Activated CD4-positive, alpha-beta T cell treated with anti-CD3 and anti-CD28 coated beads, Interleukin-2, amount 50 U/mL, for 4 hours (primary cell): ENCODE measurements at places on chromosomes 7 and 10.

DNA sequence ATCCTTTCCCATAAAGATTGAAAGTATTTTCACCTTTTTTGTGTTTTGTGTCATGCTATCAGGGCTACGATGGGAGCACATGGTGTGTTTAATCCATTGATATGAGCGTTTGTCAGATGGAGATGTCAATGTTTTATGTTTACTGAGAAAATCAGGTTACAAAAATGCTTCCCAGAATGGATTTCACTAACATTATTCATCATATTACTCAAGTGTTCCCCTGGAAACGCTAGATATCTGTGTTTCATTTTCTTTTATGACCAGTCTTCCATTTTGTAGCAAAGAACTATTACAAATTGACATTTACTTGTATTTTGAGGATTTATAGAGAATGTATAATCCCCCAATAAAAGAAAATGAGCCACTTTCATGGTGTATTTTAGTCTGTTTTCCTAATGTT lies 293.5 kb upstream of the AKR1E2 start:
- DNase-seq = no peak

GRCh38 chr10:80617807-80618206 lies 80.1 kb downstream of the SH2D4B start:
- no peak for DNase-seq

- DNase-seq = no peak
Observed at GRCh38 chr10:126955396-126955795, 50.2 kb downstream of the DOCK1 start.

DNA sequence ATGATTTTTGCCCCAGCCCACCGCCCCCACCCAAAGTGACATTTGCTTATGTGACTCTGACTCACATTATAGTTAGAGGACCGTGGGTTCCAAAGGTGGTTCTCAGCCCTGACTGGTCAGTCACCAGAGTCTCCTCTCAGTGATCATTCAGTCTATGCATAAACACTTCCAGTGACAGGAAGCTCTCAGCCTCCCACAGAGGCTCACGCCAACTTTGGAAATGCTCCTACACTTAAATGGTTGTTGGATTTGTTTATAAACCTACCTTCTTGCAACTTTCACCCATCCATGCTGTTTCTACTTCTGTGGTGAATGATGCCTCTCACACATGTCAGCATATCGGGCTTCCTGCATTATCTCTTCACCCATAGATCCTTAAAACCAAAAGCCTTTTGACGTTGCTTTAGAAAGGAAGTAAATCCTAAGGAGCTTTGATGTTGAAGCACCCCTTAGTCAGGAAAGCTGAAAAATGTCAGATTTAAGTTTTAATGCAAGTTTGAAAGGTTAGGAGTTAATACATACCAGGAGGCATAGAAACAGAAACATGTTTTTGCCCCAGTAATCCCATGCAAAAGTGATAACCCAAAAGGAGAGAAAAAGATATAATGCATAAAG lies 46.5 kb upstream of the FGL2 start:
- no peak for DNase-seq

GRCh38 chr10:70139151-70139996 lies 6.7 kb upstream of the AIFM2 start:
- DNase-seq = no peak

- DNase-seq = no peak
Observed at GRCh38 chr10:118760265-118760664, 5.5 kb upstream of the CACUL1 start.

- no peak for DNase-seq
Observed at GRCh38 chr7:98178321-98178720, 32.9 kb upstream of the BHLHA15 start.

- no peak for DNase-seq
Observed at GRCh38 chr7:121872831-121873288, at the start of gene PTPRZ1. TSS of gene PTPRZ1 (plus strand) at chr7:121873161. CDS start at chr7:121873500, 339 bp downstream.

DNA sequence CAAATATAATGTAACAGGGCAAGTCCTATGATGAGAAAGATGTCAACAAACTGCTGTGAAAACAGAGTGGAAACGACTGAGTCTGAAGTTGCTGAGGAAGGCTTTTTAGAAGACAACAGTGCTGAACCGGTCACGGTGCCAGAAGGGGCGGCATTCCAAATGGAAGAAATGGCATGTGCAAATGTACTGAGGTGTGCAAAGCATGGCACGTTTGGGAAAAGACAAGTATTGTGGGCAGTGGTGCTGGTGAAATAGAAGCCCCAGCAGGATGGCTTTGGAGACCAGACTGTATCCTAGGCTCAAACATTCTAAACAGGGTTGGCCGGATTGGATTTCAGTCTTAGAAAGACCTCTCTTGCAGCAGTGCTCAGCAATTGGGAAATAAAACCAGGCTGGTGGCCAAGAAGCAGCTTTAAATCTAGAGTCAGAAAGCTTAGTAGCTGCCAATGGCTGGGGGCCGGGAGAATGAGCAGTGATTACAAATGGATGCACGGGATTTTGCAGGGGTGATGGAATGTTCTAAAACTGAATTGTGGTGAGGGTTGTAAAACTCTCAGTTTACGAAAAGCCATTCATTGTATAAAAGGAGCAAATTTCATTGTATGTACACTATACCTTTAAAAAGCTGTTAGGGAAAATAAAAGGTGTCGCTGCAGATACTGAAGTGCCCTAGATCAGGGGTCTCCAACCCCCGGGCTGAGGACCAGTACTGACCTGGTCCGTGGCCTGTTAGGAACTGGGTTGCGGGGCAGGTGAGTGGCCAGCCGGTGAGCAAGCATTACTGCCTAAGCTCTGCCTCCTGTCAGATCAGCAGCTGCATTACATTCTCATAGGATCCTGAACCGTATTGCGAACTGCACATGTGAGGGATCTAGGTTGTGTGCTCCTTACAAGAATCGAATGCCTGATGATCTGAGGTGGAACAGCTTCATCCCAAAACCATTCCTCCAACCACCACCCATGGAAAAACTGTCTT lies 141.6 kb downstream of the HIBADH start:
- no peak for DNase-seq

- no peak for DNase-seq
Observed at GRCh38 chr10:126946746-126947145, 41.5 kb downstream of the DOCK1 start.

- DNase-seq = no peak
Observed at GRCh38 chr7:81743201-81743600, 26.6 kb downstream of the HGF start.

DNA sequence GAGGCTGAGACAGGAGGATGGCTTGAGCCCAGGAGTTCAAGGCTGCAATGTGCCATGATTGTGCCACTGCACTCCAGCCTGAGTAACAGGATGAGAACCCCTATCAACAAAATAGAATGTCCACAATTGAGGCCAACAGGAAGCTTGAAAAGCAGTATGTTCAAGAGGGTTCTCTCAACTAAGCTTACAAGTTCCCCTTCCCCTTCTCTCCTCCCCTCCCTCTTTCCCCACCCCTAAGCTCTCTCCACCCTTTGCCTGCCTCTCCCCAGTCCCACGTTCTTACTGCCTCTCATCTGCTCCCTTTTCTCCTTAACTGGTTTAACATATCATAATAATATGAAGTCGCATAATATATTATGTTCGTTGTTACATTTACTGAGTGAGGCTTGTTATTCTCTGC lies 35.4 kb downstream of the KIAA1549 start:
- no peak for DNase-seq

GRCh38 chr7:48681006-48681405 lies 243.3 kb upstream of the CDC14C start:
- no peak for DNase-seq

- no peak for DNase-seq
Observed at GRCh38 chr10:62473241-62473640, 99.1 kb downstream of the ZNF365 start.

DNA sequence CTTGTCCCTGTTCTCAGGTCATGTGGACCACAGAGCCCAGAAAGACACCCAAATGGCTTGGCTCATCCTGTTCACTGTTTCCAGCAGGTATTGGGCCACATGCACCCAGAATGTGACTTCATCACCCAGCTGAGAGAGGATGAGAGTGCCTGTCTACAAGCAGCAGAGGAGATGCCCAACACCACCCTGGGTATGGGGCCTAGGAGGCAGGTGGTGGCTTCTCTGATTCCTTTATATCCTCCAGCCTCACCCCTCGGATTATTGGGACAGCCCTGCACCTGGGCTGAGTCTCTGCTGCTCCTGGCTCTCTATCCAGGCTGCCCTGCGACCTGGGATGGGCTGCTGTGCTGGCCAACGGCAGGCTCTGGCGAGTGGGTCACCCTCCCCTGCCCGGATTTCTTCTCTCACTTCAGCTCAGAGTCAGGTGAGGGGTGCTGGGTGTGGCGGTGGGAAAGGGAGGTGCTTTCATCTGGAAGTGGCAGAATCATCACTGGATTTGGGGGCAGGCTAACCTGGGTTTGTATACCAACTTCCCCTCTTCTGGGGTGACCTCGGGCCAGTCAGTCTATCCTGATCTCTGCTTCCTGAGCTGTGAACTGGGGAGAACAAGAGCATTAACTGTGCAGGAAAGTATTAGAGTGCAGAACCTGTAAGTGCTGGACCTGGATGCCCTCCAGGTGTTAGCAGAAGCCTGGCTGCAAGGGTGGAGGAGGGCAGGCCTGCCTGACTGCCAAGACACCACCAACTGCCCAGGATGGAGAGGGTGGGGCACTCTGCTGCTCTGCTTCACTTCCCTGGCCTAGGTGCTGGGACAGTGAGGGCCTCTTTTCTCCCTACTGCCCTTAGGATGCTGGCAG lies 5.2 kb downstream of the GHRHR start:
- DNase-seq = no peak

DNA sequence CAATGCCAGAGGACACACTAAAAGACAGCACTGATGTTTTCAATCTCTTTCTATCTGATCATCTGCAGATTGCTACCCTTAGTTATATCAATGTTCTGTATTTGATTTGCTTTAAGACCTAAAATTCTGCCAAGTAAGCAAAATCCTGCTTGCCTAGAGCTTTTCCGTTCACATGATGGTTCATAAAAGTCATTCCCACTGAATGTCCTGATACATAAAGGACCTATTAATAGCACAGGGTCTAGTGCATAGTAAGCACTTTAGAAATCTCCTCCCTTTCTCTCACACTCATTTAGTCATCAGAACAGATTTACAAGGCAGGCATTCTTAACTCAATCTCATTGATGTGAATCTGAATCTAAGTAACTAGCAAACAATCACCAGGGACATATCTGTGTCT lies 68.8 kb downstream of the PCGF5 start:
- no peak for DNase-seq

- DNase-seq = no peak
Observed at GRCh38 chr10:34008656-34009055, 674.2 kb upstream of the NRP1 start.

GRCh38 chr10:117476281-117476680 lies 66.3 kb upstream of the EMX2 start:
- no peak for DNase-seq

DNA sequence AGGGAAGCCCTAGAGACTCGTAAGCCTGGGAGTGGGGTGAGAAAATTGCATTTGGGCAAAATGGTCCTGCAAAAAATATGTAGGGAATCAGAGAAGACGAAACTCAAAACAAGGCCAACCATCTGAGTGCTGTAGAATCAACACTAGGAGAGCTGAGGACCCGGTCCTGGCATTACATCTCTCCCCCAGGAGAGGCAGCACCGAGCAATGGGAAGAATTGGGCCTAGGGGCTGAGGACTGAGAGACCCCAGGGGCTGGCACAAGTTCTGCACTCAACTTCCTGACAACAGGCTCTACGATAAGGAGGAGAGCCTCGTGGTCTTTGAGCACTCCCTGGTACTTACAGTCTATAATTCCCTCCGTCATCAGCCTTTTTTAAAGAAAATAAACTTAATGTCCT lies 47.6 kb downstream of the BPGM start:
- DNase-seq = no peak

GRCh38 chr7:127885843-127886242 lies 145.4 kb downstream of the LRRC4 start:
- DNase-seq = no peak

DNA sequence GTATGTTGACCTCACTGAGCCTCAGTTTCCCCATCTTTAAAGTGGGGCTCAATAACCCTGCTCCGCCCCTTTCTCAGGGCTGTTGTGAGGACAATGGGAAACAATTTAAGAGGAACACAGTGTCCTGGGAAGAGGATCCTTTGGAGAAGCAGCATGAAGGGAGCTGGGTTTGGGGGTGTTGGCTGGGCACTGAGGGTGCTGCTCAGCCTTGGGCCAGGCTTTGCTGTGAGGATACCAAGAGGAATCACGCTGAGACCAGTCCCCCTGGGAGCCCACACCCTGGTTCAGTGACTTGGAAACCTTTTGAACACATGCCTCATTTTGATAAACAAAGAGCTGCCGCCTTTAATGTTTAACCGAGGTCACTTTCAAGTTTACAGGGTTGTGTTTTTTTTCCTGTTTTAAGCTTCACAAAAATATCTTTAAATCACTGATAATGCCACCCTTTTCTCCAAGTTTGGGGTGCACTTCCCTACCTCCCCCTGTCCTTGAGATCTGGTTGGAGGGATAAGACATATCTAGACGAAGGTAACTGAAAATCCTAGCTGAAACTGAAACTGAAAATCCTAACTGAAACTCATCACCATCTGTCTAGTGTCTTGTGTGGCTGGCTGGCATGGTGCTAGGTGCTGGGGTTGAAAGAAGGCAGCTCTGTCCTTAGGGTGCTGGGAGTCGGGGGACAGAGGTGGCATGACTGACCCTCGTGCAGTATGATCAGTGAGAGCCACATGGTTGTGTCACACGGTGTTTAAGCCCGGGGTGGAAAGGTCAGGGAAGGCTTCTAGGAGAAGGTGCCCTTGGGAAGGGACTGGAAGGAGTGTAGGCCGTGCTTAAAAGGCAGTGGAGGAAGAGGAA lies 27.7 kb downstream of the ZNF775 start:
- peak; percentile 18 for DNase-seq

- DNase-seq = no peak
Observed at GRCh38 chr7:28725045-28725642, 233.0 kb downstream of the TRIL start.

DNA sequence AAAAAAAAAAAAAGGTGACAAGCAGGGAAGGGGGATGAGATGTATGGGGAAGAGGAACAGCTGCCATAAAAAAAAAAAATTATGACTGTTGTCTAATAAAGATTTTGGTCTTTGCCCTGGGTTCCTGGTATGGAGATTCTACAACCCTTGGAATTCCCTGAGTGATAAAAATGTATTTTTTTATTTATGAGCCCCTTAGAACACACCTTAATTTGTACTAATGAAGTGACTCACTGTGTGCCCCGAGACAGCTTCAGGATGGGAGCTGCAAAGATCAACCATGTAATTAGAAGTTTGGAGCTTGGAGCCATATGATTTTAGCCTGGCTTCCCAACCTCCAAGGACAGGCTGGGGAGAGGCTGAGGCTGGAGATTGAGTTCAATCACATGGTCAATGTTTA lies 69.7 kb downstream of the NHLRC2 start:
- no peak for DNase-seq

DNA sequence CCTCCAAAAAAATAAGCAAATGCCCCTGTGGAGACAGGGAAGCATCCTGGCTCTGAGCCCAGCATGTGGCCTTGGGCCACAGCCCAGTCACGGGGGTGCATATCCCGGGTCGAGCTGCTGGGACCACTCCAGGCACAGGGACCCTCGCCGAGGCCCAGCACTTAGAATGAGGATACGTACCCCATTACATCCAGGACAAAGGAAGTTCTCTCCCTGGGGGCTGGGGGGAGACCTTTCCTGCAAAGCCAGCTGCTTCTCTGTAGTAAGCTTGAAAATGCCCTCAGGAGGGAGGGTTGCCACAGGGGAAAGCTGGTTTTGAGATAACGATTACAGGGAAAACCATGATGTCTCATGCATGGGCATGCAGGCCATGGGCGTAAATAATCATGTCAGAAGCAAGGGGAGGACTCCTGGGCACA lies 75.5 kb downstream of the HIPK2 start:
- DNase-seq = no peak
